GOT3 (cell line): ENCODE measurements at places on chromosomes 11 and 22.

- DNase-seq, result no peak
Measured at GRCh38 chr11:1873048-1873812, 18.5 kb downstream of the PRR33 start.

DNA sequence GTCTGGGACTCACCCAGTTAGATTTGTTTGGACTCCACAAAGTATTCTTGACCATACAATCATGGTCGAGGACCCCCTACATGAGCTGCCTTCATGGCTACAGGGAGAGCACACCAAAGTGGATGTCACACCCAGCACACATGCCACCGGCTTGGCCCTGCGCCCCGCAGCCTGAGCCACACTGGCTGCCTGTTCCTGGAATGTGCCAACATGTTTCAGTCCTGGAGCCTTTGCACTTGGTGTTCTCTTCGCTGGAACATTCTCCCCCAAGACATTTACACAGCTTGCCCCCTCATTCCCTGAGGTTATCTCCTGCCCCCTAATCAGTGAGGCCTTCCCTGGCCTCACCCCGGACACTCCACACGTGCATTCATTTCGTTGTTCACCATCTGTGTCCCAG, 46.0 kb downstream of the PPARA start:
- DNase-seq, result no peak

- DNase-seq, result no peak
Measured at GRCh38 chr11:19777039-19777376, 64.4 kb downstream of the NAV2 start.

GRCh38 chr11:104408630-104409029, 244.7 kb upstream of the PDGFD start:
- no peak for DNase-seq

- no peak for DNase-seq
Measured at GRCh38 chr22:31857247-31857646, 87.1 kb upstream of the YWHAH start.

DNA sequence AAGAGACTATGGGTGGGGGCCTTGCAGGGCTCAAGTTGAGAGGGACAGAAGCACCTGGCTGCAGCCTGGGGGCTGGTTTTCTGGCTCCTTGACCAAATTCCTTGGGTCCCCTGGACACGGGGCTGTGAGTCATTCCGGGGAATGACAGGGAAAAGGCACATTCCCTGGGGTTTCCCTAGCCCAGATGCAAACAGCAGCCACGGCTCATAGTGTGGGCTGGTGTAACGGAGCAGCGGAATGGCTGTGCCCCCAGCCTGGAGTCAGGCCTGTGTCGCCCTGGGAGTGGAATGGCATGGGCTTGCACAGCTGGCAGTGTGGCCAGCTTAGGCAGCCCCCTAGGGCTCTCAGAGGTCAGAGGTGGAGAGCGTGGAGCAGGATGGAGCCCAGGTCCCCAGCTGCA, 77.6 kb upstream of the KCNQ1OT1 start:
- no peak for DNase-seq

- no peak for DNase-seq
Measured at GRCh38 chr11:45085646-45086501, 60.6 kb upstream of the PRDM11 start.

DNA sequence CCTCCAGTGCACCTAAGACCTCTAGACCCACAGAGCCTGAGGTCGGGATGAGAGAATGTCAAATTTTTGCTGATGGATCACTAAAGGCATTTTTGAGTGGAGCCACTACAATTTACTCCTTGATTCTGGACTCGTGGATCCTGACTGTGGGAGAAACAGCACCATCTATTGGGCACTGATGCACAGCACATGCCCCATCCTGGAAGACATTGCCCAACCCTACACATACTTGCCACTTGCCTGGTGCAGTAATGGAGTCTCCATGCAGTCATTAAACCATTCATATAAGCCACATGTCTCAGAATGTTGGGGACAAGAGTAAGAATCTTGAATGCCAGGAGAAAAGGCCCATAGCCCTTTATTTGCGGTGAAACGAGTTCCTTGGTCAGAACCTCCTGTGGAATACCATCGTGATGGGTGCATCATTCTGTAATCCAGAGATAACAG, 103.9 kb downstream of the GGTLC2 start:
- no peak for DNase-seq

DNA sequence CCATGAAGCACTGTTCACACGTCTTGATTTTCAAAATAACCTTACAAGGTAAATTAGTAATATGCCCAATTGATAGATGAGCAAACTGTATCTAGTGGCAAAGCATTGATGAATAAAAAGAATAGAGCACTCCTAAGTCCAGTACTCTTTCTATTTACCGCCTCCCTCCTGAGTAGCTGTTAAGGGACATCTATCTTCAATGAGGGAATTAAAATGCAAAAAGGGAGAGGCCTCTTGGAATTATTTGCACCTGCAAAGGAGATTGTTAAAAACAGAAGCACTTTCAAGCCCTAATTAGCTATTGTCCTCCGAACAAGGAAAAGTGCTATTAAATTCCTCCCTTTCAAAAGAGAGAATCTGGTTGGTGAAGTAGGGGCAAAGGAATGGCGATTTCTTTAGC, 6.8 kb upstream of the GALNT18 start:
- no peak for DNase-seq

- DNase-seq, result no peak
Measured at GRCh38 chr11:68977781-68978625, 2.8 kb downstream of the MRGPRD start.

DNA sequence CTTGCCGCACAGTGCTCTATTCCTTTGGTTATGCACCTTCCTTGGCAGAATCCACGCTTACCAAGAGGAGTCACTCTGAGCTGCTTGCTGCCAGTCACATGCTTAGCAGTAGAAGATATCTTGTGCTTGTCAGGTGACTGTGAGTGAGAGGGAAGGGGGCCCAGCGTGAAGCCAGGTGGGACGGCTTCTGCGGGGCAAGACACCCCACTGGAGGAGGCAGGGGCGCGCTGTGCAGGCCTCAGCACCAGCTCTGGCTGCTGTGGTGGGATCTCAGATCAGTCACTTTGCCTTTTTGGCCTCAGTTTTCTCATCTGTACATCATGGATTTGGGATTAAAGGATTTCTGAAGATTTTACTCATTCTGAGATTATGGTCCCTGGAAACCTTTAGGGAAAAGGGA, 63.9 kb upstream of the B3GAT1 start:
- no peak for DNase-seq

DNA sequence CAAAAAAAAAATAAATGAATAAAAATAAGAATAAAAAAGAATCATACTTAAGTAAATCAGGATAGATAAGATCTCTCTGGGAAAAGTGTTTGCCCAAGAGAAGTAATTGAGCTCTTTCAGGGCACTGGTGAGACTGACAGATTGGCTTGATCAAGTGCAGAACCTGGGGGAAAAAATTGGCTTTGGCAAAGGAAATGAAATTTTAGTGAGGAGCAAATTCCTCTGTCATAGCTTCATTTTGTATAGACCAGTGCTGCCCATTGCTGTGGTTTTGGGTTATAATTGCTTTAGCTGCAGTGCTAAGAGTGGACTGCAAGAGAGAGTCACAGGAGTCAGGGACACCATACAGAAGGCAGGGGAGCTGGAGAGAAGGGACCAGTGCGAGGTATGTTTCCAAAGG, 35.7 kb downstream of the SFI1 start:
- DNase-seq, result no peak

DNA sequence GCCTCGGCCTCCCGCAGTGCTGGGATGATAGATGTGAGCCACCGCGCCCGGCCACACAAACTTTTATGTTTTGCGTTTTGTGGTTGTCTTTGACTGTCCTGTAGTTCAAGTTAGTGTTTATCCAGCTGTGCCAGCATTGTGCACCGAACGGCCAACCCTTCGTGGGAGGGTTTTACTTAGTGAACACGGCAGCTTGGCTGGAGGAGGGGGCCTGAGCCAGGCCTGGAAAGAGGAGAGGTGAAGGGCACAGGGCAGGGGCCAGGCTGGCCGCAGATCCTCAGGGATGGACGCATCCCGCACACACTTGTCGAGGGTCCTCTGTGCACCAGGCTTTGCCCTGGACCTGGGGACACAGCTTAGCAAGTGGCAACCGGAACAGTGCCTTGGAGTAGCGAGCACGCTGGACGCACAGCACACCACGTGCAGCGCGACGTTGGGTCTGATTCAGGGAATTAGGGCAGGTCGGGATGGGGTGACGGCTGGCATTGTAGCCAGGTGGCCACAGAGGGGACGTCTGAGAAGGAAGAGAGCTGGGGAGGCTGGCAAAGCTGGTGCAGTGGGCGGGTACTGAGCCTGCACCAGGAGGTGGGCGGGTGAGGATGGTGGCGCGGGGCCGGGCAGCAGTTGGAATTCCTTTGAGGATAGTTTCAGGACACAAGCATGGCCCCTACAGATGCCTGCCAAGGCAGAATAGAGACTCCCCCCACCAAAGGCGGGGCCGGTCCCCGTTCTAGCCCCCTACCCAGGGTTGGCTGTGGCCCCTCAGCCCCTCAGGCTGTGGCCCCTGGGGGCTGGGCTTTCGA, 13.4 kb downstream of the EPS8L2 start:
- no peak for DNase-seq

- DNase-seq, result no peak
Measured at GRCh38 chr11:65064847-65065240, 6.5 kb upstream of the NAALADL1 start.

GRCh38 chr11:74755395-74755995, 6.8 kb downstream of the RNF169 start:
- no peak for DNase-seq

- DNase-seq, result no peak
Measured at GRCh38 chr22:27512283-27512761, 289.2 kb downstream of the MN1 start.

- no peak for DNase-seq
Measured at GRCh38 chr11:114309517-114309916, 13.3 kb downstream of the NNMT start.

- no peak for DNase-seq
Measured at GRCh38 chr11:30749268-30749667, 163.1 kb upstream of the MPPED2 start.

DNA sequence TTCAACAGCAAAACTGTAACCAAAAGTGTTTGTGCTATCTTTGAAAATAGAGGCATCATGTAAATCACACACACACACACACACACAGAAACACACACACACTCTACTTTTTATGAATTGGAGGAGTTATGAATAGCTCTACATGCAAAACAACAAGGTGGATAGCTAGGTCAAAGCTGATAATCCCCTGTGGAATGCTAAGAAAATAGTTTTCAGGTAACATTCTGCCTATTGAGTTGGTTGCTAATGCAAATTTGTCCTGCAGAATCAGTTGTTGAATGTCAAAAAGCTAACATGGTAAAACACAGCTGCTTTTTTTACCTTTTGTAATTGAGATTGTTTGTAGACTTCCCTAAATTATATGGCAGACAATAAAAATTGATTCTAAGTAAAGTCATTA, 1658.4 kb upstream of the RAG2 start:
- no peak for DNase-seq

- no peak for DNase-seq
Measured at GRCh38 chr11:133896028-133896427, 50.7 kb upstream of the SPATA19 start.

DNA sequence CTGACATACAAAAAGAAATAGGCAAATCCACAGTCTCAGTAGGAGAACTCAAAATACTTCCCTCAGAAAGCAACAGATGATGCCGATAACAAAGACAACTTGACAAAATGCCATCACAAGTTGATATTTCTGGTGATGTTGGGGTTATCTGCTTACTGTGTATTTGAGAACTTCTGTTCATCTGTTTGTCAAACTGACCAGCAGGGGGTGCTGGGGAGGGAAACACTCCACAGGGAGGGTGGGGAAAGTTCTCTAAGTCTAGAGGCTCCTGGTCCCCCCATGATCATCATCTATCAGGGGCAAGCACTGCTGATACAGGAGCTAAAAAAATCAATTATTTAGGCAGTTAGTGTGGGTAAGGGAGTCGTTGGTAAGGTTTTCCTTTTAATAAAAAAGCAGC, 19.2 kb downstream of the GLYATL1 start:
- no peak for DNase-seq

- DNase-seq, result no peak
Measured at GRCh38 chr11:79449040-79449439, 8.2 kb upstream of the TENM4 start.

DNA sequence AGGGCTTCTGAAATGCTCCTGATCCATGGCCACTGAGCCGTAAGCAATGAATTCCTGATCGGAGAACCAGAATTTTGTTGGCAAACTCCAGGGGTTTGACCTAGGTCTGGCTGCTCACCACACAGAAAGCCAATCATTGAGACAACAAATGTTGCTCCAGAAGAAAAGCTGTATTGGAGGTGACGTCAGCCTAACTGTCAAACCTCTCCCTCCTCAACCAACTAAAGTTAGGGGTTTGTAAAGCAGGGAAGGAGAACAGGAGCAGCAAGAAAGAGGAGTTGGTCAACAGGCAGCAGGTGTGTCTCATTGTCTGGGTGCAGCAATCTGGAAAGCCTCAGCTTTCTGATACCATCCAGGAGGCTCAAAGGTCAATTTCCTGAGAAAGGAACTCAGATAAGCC, 133.7 kb upstream of the SEZ6L start:
- no peak for DNase-seq

GRCh38 chr11:27166130-27166529, 125.5 kb downstream of the BBOX1 start:
- DNase-seq, result no peak

GRCh38 chr11:71281204-71281603, 28.8 kb upstream of the SHANK2 start:
- no peak for DNase-seq

- no peak for DNase-seq
Measured at GRCh38 chr22:27745809-27746208, 55.7 kb downstream of the MN1 start.

- no peak for DNase-seq
Measured at GRCh38 chr22:44142421-44143104, 38.2 kb upstream of the PARVG start.

DNA sequence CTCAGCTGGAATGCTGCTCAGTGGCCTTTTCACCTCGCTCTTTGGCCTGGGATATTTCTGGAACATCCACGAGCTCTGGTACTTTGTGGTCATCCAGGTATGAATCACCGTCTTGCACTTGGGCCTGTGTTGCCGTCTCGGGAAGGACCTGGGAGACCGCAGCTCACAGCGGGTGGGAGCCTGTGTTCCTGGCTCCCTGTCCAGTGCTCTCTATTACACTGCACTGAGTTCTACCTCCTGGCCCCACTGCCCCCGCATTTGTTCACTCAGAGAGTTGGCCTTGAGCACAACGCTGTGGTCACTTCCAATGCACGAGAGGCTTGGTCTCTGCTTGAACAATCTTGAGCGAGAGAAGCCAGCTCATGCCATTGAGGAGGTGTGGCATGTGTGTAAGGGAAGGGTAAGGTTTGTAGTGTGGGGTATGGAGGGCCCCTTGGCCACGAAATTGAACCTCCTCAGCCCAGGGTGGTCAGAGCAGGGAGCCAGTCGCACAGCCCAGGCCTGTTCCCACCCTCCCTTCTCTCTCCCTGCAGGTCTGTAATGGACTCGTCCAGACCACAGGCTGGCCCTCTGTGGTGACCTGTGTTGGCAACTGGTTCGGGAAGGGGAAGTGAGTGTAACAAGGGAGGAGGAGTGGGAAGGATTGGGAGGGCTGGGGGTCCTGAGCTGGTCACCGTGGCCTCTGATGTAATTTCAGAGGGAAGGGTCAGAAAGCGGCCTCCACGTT, 16.2 kb downstream of the SLC37A2 start:
- no peak for DNase-seq

GRCh38 chr22:46106279-46107022, 43.9 kb upstream of the PPARA start:
- DNase-seq, result no peak
